ENCODE measurements at places on chromosomes 11 and 22.

DNA sequence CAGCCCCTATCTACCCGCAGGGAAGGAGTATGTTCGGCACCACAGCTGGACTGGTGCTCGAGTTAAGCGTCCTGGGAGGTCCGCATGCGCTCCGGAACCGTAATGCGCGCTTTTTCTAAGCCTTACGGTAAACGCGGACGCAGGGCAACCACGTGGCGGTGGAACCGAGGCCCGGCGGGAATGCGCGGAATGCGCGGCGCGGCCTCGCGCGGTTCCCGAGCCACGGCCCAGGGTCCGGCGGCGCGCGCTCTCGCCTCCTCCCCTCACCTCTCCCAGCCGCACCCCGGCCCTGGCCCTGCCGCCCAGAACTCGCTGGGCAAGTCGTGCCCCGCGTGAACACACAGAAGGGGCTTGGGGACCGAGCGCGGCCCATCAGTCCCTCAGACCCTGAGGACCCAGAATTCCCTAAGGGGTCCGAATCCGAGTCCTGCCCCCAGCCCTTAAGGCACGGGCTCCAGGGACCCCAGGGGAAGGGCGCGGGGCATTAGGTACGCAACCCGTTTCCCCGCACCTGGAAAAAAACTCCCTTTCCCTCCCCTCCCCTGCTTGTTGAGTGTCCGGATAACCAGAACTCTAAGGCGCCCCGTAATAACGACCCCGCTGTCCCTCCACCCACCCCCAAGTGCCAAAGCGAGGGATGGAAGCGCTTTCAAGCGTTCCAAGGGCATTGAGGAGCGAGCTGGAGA lies 4.3 kb upstream of the CCND1 start:
- DNase-seq = peak; percentile 72

GRCh38 chr11:81112718-81113117 lies 1620.9 kb downstream of the FAM181B start:
- DNase-seq = no peak

DNA sequence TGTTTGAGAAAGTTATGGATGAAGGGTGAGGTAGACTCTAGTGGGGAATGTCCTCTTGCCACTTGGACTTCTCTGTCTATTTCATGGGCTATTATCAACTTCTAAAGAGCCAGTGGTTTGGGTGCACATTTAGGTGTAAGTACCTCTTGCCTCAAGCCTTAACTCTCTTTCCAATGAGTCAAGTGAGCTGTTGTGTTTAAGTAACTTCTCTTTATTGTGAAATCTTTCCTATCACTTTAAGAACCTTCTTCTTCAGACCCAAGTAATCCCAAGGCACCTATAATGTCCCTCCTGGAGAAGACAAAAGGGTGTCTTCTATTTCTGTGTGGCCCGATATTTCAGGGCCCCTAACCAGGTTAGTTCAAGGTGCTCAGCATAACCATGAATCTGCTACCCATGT lies 90.5 kb upstream of the VPREB1 start:
- no peak for DNase-seq

DNA sequence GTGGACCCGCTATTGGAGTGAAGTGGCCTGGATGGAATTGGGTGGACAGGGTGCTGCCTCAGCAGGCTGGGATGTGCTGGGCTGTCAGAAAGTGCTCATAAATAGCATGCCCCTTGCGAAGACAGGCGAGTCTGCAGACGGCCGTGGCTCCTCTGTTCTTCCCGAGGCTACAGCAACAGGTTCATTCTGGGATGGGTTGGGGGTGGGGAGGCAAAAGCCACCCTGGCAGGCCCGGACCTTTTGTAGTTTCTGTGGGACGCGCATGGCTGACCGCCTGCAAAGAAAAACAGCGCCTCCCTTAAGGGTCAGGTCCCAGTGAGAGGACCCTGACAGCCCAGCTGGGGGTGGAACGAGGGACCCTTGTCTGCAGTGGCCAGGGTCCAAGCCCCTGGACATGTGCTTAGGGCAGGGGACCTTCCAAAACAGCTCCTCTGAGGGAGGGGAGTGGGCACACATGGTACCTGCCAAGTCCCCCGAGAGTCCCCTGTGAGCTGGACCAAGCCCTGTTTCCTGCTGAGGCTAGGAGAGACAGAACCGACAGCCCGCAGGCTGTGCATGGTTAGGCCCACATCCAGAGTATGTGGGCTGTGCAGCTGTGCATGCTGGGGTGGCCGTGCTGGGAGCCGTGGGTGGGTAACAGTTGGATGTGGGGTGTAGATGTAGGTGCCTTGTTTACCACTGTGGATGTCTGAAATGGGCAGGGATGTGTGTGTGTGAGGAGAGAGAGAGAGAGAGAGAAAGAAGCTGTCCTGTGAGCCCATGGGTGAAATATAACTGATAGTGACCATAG lies at the start of gene CRYBB3:
Gene CRYBB3, plus strand, starts transcription at position 128 of the 790 bp plus-strand sequence. CDS start 1,539 bp downstream, outside the sequence.
- DNase-seq = no peak

- DNase-seq = no peak
These were observed 671.2 kb downstream of the TBC1D22A start for GRCh38 chr22:47433627-47434026.

GRCh38 chr22:43447380-43447779 lies 35.6 kb downstream of the MPPED1 start:
- DNase-seq = no peak

GRCh38 chr11:67530282-67530592 lies 7.0 kb upstream of the CABP2 start:
- DNase-seq = no peak

- DNase-seq = no peak
These were observed 195.5 kb upstream of the CTSC start for GRCh38 chr11:88533001-88533400.

- no peak for DNase-seq
These were observed 6.1 kb downstream of the TMEM86A start for GRCh38 chr11:18704698-18705097.

DNA sequence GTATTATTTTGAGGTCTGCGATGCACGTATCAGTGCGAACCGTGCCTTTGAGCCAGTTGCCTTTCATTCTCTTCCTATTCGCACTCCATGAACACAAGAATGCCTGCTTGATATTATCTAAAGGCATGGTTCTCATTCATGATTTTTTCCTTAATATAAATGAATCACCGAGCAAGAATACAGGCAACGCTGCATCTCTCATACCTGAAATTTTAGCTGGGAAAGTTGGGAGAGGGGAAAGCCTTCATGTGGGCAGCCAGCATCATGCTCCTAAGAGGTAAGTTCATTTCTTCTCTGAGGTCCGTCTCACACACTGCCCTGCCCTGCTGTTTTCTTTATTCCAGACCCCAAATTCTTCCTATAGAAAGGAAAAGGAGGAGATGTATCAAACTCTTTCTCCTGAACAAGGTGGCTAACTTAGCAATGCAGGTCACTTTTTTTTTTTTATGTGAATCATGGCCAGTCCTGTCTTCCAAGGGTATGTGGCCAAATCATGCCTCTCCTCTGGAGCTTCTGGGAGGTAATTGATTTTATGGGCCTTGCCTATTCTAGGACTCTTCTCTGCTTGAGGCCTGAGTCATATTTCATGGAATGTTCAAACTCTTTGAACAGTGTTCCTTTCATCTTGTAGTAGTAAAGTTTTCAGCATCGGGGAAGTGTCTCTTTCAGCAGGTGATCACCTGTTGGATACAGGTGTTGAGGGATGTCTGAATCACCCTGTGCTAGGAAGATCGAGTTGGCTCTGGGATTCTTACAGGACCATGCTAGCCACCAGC lies 3.2 kb downstream of the GLB1L2 start:
- no peak for DNase-seq

DNA sequence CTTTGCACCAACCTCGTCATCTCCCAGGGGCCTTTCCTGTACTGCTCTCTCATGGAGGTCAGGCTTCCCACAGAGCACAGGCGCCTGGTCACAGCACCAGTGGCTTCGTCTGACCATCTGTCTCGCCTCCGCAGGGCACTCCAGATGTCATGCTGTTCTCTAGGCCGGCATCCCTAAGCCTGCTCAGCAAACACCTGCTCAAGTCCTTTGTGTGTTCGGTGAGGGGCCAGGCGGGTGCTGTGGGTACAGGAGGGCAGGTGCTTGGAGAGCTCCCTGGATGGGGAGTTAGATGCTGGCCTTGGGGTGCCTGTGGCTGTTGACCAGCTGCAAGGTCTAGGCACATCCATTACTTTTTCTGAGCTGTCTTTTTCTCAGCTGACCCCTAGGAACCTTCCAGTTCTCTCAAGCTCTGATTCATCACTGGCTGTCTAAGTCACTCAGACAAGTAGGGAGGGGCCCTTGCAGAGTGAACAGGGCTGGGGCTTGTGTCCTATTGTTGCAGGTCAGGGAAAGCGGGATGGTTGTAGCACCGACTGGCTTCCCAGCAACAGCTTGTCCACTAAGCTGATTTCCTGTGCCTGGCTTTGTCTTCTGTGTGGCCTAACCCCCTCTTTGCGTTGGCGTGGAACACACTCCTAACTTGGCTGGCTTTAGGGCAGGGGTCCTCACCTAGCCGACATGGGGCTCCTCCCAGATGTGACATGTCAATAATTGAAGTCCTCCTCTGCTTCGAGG lies 9.2 kb downstream of the CLDN5 start:
- DNase-seq = no peak

DNA sequence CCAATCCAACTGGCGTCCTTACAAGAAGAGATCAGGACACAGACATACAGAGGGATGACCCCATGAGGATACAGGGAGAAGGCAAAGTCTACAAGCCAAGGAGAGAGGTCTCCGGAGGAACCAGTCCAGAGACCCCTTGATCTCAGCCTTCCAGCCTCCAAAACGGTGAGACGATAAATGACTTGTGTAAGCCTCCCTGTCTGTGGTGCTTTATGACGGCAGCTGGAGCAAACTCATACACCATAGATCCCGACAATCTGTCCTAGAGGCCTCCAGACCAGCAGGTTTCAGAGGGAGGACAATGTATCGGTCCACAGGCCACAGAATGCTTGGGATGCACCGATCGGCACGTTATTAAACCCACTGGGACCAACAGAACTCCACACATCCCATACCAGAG lies 383.3 kb downstream of the SHANK2 start:
- DNase-seq = no peak

GRCh38 chr11:113773416-113774173 lies at the start of gene ZW10:
Gene ZW10, minus strand, starts transcription at chr11:113773692. Its CDS starts 26 bp downstream, at chr11:113773666.
- DNase-seq = peak; percentile 97

GRCh38 chr11:50379484-50379883 lies 346.8 kb downstream of the OR4C45 start:
- no peak for DNase-seq

DNA sequence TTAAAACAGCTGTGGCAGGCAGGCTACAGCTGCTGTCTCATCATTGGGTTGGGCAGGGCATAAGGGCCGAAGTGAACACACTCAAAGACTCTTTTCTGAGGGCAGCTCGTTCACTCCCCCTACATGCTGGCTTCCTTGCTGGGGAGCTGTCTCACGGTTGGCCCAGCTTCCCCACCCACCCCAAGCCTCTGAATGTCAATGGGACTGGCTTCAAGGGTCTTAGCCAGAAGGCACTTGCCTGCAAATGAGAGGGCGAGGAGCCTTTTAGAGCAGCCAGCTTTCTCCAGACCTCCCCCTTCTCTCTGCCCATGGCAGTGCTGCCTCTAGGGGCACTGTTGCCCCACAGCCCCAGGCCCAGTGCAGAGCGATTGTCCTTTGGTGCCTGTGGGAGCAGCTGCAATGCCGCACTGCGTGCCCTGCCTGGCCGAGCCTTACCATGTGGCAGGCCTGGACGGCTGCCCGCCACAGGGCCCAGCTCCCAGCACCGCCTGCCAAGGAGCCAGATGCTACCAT lies 94.7 kb upstream of the RASSF10 start:
- DNase-seq = no peak

- DNase-seq = no peak
These were observed 13.7 kb upstream of the KIAA0930 start for GRCh38 chr22:45254388-45254787.

- peak; percentile 48 for DNase-seq
These were observed 1.6 kb upstream of the ATG16L2 start for GRCh38 chr11:72812604-72812966.

GRCh38 chr11:3378426-3379423 lies at the start of gene ZNF195:
Gene ZNF195, minus strand, starts transcription at chr11:3379146. Its CDS starts 106 bp downstream, at chr11:3379040.
- DNase-seq = peak; percentile 98

- DNase-seq = peak; percentile 77
These were observed 129.1 kb upstream of the ARHGAP42 start for GRCh38 chr11:100557830-100558611.

GRCh38 chr11:35836205-35836604 lies 107.7 kb upstream of the LDLRAD3 start:
- no peak for DNase-seq

- DNase-seq = peak; percentile 3
These were observed 57.0 kb downstream of the BRD1 start for GRCh38 chr22:49770547-49771265.

DNA sequence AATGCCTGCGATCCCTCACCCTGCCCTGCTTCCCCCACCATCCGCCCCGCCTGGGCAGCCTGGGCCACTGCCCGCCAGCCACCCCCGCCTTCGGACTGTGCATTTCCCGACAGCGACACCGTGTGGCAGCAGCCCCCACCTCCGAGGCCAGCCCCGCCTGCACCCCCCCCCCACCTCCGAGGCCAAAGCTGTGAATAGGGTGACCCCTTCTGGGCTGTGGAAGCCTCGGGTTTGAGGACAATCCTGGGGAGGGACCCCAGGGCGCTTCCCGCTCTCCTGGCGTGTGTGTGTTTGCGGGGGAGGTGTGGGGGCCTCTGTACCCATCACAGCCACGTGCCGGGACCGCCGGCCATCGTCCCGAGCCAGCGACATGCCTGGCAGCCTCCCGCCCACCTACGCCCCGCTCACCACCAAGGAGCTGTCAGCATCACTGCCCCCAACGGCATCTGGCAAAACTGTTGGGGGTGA lies 33.8 kb upstream of the PPARA start:
- peak; percentile 80 for DNase-seq

GRCh38 chr11:102546923-102547471 lies 16.4 kb upstream of the MMP7 start:
- DNase-seq = peak; percentile 57

GRCh38 chr11:33040033-33040861 lies 875 bp downstream of the TCP11L1 start:
- peak; percentile 52 for DNase-seq

GRCh38 chr11:69481393-69481844 lies at the start of gene LINC01488:
Gene LINC01488, plus strand, starts transcription at chr11:69481663.
- no peak for DNase-seq

- peak; percentile 61 for DNase-seq
These were observed 15.0 kb upstream of the OR51M1 start for GRCh38 chr11:5368502-5369043.

DNA sequence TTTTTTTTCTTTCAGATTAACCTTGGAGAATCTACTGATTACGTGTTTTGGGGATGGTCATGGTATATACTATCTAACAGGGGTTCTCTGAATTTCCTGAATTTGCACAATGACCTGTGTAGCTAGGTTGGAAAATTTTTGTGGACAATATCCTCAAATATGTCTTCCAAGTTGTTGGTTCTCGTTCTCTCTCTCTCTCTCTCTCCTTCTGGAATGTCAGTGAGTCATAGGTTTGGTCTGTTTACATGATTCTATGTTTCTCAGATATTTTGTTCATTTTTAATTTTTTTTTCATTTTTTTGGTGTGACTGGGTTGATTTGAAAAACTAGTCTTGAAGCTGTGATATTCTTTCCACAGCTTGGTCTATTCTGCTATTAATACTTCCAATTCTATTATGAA lies 604.0 kb upstream of the ANO3 start:
- DNase-seq = no peak

- DNase-seq = peak; percentile 72
These were observed 3.5 kb upstream of the POU2F3 start for GRCh38 chr11:120236169-120237107.
